GM19239 (cell line): ENCODE measurements at places on chromosomes 4 and X.

DNA sequence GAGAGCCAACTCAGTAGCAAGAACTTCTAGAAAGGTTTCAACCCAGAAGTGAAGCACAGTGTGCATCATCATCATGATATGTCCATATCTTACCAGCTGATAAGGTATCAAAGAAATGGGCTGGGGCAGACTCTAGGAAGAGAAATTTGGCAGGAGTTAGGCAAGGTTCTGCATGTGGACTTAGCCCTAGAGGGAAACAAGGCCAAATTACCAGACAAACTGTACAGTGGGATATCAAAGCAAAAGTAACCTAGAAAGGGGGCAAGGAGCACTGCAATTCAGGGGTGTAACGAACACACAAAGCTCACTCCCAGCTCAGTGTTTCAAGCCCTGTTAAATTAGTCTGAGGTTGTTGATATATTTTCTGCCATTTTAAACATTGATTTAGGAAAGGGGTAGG, 407.4 kb downstream of the SMARCA1 start:
- DNase-seq = no peak

DNA sequence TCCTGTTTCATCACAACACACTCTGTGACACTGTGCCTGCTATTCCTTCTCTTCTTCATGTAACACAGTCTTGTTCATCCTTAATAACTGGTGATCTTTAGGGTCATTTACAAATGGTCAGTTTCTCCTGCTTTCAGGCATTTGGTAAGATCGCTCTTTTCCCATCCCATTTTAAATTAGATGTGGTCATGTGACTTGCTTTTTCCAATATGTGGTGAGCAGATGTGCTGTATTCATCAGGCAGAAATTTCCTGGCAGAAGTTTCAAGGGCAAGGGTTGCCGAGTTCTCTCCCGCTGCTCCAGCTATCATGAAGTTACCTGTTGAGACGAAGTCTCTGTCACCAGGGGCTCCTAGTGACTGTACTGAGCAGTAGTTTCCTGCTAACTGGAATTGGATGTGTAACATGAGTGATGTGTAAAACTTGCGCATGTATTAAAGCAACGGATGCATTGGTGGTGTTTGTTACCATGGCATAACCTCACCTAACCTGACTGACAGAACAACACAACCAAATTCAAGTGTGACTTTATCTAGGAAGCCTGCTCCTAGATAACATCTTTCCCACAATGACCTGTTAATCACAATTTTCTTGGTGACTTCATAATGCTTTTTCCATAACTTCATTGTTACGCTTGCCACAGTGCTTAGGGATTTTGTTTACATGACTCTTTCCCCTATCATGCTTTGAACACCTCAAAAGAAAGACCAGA, 29.5 kb upstream of the BMPR1B start:
- DNase-seq = no peak

GRCh38 chr4:25377572-25378436, 741 bp downstream of the ANAPC4 start:
- DNase-seq = no peak

- DNase-seq = no peak
Observed at GRCh38 chr4:127244515-127244914, 388.2 kb upstream of the INTU start.
